ENCODE measurements at places on chromosomes 6 and 20.
A peak's percentile ranks its signal among the peaks of the same experiment; 100 is the strongest.

GRCh38 chr6:21827425-21828202 is 234.1 kb downstream of the SOX4 start:
- DNase-seq = no peak

DNA sequence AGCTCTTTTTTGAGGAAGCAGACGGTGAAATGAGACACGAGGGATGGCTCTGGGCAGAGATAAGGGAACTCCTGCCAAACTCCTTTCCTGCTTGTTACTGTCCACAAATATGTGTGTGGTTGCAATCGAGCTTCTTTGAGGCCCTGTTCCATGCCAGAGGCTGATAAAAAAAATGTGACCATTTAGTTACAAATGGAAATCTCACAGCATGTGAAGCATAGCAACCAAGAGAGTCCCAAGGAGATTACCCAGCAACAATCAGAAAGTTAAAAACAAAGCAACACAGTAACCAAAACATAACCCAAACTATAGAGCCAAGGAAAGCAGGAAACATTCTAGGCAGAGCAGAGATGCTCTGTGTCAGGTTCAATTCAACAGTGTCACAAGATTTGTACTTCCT is 35.4 kb upstream of the HMGN3 start:
- DNase-seq = no peak

DNA sequence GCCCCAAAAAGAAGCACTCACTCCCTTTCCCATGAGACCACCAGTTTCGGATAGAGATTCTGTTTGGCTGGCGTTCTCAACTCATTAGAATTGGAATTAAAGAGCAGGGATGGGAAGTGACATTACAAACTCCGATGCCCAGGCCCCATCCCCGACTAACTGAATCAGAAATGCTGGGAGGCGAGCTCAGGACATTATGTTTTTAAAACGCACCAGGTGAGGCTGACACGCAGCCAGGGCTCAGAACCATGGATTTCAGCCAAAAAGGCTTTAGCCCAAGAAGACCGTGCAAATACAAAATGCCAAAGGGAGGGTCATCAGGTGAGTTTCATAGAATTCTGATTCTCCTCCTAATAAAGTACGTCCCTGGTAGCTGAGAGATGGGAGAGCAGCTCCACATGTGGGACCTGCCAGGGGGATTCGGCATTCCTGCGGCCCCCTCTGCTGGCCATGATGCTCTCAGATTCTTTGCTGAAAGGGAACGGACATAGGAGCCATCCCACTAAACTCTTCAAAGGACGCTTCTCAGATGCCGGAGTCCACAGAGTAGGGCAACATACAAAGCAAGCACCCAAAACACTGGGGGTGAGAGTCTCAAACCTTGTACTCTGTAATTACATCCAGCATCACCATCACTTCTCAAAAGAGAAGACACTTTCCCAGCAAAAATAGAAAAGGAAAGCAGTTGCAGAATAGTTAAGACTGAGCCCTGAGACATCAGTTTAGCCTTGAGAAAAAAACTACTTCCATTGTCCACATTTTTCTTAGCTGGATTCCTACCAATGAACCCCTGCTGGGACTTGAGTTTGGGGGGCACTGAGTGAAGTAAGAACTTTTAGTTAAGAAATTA is 205.2 kb downstream of the BMP7 start:
- DNase-seq = peak; percentile 21

DNA sequence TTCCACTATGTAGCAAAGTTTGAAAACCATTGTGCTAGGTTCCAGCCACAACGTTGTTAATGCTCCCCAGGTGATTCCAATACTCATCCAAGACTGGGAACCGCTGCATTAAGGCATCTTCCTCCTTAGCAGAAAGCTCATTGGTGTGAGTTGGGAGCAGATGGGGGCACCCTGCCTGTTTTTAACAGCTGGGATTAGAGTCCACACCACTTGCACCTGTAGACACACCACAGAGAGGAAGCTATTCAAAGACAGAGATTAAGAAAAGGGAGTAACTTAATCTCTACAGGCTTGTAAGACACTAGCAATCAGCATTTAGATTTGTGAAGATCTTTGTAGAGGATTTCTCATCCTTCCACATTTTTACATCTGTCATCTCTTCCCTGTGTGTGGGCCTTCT is 333.9 kb upstream of the SOX4 start:
- no peak for DNase-seq

DNA sequence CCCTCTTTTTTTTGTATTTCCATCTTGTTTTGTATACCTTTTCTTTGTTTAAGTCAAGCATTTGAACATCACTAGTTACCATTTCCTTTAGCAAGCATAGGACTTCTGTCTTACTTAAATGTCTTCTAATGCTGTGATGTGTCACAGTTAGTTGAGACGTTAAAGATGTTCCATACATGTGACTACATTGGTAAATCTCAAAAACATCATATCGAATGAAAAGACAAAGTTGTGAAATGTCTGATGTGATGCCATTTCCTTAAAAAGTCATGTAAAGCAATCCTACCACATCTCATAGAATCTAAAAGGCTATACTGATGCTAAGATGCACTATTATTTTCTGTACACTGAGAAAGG is 26.8 kb downstream of the SLC16A10 start:
- DNase-seq = no peak

GRCh38 chr6:18126121-18126520 is 3.6 kb upstream of the NHLRC1 start:
- DNase-seq = no peak

GRCh38 chr6:162854734-162855191 is 127.0 kb downstream of the PACRG start:
- DNase-seq = no peak

GRCh38 chr6:137087902-137088301 is 43.1 kb upstream of the IL20RA start:
- DNase-seq = no peak

DNA sequence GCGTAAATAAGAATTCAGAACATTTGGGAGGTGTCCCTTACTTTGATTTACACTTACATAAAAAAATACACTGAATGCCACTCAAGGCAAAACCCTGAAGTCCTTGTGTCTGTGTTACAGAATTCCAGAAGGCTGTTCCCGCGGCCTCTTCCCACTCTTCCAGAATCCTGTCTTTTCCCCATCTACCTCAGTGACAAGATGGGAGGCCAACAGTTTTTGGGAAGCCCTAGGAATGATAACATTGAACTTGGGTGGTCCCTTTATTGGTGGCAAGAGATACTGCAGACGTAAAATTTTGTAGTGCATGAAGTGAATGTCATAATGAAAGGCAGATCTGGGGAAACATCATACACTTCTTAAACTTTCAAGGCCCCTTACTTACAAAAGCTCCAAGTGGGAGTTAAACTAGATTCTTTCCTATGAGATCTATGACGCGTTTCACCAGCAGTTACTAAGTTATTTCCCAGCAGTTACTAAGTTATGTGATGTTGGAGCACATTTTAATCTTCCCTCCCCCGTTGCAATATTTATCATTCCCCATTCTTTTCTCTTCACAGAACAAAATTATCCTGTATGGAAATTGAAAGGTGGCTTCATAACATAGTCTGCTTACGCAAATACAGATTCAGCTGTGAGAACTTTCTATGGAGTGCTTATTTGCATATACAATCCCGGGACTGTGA is 79.5 kb downstream of the BCAS1 start:
- DNase-seq = no peak

- peak; percentile 4 for DNase-seq
Measured at GRCh38 chr6:3561725-3562124, 104.9 kb upstream of the SLC22A23 start.

DNA sequence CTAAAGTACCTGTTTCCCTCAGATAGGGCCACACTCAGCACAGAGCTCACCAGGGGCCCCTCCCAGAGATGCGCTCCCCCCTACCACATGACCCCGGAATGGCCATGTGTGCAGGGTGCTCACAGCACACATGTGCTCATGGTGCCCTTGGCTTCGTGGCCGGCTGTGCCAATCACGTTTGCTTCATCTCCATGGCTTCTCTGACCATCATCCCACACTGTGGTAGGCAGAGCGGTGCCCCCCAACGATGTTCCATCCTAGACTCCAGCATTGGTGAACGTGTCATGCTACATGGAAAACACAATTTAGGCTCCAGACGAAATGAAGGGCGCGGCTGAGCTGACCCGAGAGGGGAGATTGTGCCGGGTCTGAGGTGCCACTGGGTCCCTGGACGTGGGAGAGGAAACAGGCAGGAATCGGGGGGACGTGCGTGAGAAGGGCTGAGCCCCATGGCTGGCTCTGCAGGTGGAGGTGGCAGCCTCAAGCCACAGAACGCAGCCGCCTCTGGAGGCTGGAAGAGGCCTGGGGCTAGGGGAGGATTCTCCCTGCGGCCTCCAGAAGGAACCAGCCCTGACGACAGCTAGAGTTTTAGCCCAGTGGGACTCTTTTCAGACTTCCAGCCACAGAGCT is 126.5 kb downstream of the DLL1 start:
- no peak for DNase-seq

- DNase-seq = no peak
Measured at GRCh38 chr6:154538640-154539191, 28.2 kb upstream of the CNKSR3 start.

GRCh38 chr6:105135056-105135455 is 44.8 kb downstream of the POPDC3 start:
- DNase-seq = no peak

DNA sequence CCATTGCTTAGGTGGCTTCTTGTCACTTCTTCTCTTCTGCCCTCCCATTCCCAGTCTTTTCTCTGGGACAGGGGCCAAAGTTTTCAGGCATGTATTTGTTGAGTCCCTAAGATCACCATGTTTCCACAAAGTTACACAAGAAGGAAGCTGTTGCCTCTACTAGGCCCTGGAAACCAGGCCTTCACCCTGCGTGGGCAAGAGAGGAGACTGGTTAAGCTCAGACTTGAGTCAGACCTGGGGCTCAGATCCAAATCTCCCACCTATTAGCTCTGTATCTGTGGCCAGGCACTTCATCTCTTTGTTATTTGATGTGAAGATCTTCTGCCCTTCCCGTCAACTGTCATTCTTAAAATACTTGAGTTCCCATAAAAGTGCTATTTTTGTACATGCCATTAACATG is 154.6 kb downstream of the SASH1 start:
- no peak for DNase-seq

- DNase-seq = no peak
Measured at GRCh38 chr20:17141568-17141967, 85.3 kb upstream of the PCSK2 start.

DNA sequence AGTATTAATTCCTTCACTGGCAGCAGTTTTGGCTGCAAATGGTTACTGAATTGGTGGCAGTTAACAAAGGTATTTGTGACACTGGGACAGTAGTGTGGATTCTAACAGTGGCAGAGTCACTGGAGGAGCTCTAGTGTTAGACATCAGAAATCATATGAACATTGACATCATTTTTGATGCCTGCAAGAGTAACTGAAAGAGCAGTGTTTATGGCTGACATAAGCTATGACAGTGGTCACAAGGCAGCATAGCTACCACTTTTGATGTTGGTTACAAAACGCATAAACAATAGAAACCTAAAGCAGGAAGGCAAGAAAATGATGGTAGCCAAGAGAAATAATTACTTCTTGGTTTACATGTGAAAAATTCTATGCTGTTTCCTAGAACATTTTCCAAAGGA is 326.7 kb upstream of the MAN1A1 start:
- no peak for DNase-seq

DNA sequence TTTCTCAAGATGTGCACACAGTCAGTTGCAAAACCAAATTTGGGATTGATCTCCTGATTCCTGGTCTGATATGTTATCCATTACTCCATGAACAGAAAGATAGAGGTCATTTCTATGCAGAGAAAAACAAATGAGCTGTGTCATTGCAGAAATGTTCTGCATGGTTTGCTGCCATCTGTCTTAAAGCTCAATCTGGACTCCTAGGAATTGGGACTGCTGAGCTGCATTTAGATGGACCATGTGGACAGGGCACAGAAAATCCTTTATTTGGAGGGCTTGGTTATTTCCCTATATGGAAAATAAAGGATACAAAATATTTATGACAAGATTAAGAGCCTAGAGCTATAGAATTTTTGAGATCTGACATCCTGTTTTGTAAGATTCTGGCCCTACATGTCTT is 91.3 kb downstream of the ADGRB3 start:
- DNase-seq = no peak

DNA sequence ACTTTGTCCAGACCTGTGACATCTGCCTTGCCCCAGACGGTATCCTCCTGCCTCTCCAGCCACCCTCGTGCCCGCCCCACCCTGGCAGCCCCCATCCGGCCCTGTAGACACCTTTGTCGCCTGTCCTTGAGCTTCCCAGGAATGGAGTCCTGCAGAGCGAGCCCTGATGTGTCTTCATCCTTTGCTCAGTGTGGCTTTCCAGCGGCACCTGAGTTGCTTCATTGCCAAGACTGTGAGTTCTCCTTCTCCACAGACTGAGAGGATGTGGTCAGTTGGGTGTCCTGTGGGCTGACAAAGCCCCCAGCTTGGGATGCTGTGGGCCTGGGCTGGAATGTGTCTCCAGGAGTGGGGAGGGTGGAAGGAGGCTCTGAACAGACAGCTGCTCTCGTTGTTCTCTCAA is 1.7 kb upstream of the CST4 start:
- DNase-seq = no peak

DNA sequence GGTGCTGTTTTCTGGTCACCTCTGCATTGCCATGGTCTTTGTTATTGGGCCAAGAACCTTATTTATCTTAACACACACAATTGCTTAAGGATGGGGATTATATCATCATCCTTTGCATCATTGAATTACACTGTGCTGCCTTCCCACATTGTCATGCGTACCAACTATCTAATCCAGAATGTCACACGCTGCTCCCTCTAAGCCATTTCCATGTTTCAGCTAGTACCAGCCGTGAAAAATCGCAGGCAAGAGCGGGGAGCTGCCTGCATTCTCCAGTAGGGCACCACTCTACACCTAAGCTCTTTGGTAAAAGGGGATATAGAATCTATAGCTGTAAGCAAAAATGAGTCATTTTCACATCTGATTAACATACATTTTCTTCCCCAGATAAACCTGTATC is 277.0 kb downstream of the PRL start:
- no peak for DNase-seq

- no peak for DNase-seq
Measured at GRCh38 chr20:10249048-10249770, 30.6 kb downstream of the SNAP25 start.

GRCh38 chr20:30281584-30282197 is 975.8 kb upstream of the DEFB115 start:
- no peak for DNase-seq

GRCh38 chr6:11282245-11282644 is 49.8 kb upstream of the NEDD9 start:
- no peak for DNase-seq

DNA sequence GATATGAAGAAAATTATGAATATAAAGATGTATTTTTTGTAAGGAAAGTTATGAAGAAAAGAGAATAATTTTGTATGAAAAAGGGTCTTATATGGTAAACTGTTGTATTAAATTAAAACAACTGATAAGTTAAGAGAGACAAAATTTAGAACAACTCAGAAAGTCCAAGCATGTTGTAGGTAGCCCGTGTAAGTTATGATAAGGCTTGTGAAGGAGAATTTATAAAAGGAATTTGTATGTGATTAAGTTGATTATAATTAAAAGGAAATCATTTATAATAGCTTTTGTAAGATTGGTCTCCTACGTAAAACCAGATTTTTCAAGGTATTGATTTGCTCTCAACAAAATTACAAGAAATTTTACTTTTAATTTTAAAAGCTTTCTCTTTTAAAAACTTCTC is 1579.3 kb downstream of the HACE1 start:
- DNase-seq = peak; percentile 19

All from RKO (cell line).